ENCODE measurements at places on chromosomes 6 and 20. TPM values are rescaled to one million over a fixed set of nuclear protein-coding genes. Genes with fewer than 3 reads are reported as not detected.

DNA sequence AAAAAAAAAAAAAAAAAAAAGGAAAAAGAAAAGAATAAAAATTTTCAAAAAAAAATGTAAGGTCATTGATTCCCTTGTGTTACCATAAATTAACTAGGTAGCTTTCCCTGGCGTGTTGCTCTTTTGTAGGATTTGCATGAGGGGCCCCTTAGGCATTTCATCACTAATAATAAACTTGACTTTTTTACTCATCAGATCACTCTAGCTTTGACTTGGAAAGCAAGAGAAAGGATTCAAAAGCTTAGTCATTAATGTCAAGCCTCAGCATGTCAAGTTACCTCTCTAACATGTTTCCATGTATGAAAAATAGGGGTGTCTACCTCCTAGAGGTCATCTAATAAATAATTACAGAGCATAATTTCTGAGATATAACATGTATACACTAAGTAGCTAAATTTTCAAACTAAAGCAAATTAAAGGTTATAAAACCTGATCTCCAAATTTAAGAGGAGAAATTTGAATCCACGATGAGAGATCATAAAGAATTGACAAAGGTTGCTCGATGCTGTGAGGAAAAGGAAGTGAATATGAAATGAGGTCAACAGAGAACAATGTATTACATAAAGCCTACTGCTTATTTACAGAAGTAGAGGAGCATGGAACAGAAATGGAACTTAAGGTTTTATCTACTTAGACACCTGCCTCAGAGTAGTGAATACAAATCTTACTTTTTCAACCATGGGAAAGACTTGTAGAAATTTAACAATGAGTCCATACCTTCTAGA lies 86.8 kb downstream of the ARHGAP18 start:
- DNase-seq: no peak

Gene PPP1R14C
- total RNA-seq: 2.1 TPM

- no peak for DNase-seq
These were observed 24.7 kb downstream of the MGME1 start for GRCh38 chr20:17993546-17993945.

DNA sequence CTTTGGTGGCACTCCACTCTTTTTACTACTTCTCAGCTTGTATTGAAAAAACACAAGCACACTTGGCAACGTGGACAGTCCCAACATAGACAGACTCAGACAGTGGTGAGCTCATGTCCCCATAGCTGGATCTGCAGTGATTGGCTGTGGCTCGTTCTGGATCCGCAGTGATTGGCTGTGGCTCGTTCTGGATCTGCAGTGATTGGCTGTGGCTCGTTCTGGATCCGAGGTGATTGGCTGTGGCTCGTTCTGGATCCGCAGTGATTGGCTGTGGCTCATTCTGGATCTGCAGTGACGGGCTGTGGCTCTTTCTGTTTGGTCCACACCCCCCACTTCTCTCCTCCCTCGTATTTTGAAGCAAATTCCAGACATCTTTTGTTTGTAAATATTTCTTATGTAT lies 28.0 kb downstream of the OSBPL2 start:
- no peak for DNase-seq

DNA sequence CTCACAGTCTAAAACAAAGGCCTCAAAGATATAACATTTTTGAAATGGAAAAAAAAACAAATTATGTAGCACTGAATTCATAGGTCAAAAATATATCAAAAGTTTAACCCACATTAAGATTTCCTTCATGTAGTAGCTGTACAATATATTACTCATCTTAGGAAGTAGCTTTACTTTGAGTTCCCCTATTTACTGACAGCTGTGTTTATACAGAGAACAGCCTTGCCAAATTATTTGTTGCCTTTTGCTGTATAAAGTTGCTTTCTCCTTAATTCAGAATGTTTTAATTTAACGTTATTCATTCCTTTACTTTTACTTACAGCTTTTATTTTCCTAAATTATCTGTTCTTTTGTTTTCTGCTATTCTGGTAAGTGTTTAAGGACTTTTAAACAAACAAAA lies 181.0 kb downstream of the COL12A1 start:
- DNase-seq: no peak

DNA sequence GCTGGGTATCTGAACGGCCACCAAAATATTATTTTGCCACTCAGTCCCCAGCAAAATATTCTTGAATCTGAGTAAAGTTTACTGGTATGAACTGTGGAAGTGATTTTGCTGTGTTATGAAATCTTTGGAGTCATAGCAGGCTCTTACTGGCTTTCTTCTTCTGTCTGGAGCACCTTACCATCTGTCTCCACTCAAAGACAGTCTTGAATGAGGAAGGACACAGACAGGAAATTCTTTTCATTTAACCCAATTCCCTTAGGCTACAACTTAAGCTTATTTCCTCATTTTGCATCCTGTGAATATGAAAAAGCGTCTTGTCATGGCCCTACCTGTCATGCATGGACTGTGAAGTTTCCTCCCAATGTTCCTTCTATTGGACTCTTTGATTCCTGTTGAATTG lies 24.7 kb downstream of the FNDC1 start:
- DNase-seq: peak; percentile 55

GRCh38 chr6:2157441-2158127 lies 87.8 kb downstream of the GMDS start:
- peak; percentile 92 for DNase-seq
